ENCODE measurements at places on chromosomes 7 and 10.

- DNase-seq, result no peak
Observed at GRCh38 chr10:33064706-33065105, 106.7 kb upstream of the ITGB1 start.

DNA sequence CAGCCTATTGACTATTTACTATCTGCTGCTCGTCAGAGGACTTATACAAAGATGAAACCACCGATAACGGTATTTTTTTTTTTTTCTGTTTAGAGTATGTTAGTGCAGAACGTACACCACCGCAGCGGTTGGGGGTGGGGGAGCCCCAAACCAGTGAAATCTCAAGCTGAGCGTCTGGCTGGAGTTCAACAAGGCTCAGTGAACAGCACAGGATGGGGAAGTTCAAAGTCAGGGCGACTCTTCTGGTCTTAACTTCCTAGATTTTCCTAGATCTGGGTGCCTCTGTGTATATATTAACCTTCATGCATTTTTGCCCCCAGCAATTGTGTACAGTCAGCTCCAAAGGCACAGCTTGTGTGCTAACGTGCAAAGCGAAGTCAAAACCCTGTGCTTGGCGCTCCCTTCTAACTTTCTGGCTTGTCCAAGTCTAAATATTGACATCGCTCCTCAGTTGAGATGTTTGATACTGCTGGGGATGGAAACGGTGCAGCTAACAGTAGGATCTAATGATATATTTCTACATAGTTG lies 1.1 kb downstream of the RHOBTB1 start:
- DNase-seq, result no peak

GRCh38 chr10:120993089-120993488 lies 141.9 kb downstream of the WDR11 start:
- no peak for DNase-seq

DNA sequence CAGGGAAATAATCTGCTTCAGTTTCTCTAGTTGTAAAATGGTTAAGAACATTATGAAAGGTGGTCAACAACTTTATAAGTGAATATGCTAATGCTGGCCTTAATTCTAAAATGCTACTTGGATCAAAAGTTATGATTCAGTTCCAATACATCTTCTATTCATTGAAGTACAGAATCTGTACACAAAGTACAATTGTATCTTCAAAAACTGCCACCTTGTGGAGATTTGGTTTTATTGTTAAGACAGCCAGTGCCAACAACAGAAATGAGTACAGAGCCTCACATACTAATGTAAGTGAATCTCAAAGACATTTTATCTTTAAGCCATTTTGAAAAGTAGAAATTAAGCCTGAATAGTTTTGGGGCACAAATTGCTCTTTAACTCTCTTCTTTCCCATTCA lies 194.0 kb downstream of the CFTR start:
- DNase-seq, result peak; percentile 48

GRCh38 chr10:94279835-94280709 lies 82.7 kb downstream of the NOC3L start:
- peak; percentile 32 for DNase-seq

DNA sequence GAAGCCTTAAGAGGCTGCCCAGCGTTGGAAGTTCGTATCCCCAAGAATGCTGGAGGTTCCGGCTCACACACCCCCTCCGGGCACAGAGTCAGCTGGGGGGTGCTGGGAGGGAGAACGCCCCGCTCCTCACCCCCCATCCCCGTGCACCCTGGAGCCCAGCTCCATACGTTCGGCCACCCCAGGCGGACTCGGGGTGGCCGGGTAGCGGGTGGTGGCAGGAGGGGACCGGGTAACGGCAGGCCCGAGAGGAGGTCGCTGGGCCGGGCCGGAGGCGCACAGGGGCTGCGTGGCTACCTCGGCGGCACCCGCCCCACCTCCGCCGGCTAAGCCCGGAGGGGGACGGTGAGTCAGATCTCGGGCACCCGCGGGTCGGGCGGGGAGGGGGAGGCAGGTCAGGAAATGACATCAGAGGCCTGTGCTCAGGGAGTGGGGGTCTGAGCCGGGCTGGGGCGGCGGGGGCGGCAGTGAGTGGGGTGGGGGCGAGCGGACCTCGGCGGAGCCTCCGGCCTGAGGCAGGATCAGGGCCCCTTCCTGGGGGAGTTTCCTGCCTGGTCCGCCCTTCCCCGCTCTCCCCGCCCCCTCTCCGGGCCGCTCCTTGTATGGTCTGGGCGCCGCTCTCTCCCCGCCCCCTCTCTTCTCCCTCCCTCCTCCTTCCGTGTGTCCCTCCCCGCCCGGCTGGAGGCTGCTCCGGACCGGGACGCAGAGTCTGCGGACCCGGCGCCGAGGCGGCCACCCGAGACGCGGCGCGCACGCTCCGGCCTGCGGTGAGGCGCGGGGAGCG lies at the start of gene ZYX:
ZYX (plus strand) TSS at position 700 of the 781 bp plus-strand sequence. CDS start 227 bp downstream, outside the sequence.
- peak; percentile 93 for DNase-seq

GRCh38 chr7:157870644-157871290 lies 534.0 kb downstream of the DNAJB6 start:
- DNase-seq, result no peak

DNA sequence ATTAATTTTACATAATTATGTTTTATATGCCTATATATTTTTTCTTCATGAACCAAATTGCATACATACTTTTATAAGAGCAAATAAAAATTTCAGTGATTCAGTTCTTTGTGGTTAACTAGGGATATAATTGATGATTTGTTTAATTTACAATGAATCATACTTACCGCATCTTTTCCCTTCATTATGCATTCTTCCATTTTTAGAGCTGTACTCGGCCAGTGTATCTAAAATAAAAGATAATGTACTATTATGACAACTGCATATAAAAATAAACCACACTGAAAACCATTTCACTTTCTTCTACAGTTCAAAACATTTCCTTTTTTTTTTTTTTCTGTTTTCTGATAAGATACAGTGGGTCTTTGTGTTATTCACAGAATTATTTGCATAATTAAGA lies 179.9 kb downstream of the SEMA3E start:
- no peak for DNase-seq

DNA sequence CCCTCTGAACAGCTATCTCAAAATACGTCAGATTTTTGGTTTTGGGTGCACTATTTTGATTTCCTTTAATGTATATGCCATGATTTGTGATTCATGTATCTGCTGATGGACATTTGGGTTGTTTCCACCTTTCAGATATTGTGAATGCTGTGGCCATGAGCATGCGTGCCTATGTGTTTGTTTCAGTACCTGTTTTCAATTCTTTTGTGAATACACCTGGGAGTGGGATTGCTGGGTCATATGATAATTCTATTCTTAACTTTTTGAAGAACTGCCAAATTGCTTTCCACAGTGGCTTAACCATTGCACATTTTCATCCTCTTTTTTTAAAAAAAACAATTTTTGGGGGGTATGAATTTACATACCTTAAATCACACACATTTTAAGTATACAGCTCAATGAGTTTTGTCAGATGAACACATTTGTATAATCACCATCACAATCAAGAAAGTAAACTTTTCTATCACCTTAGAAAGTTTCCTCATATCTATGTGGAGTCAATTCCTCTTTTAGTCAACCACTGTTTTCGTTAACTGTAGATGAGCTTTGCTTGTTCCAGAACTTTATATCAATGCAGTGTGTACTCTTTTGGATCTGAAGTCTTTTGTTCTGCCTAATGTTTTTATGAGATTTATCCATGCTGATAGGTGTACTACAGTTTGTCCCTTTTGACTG lies 36.9 kb downstream of the CYP26A1 start:
- no peak for DNase-seq

GRCh38 chr7:101942603-101943210 lies 125.3 kb downstream of the CUX1 start:
- DNase-seq, result no peak

DNA sequence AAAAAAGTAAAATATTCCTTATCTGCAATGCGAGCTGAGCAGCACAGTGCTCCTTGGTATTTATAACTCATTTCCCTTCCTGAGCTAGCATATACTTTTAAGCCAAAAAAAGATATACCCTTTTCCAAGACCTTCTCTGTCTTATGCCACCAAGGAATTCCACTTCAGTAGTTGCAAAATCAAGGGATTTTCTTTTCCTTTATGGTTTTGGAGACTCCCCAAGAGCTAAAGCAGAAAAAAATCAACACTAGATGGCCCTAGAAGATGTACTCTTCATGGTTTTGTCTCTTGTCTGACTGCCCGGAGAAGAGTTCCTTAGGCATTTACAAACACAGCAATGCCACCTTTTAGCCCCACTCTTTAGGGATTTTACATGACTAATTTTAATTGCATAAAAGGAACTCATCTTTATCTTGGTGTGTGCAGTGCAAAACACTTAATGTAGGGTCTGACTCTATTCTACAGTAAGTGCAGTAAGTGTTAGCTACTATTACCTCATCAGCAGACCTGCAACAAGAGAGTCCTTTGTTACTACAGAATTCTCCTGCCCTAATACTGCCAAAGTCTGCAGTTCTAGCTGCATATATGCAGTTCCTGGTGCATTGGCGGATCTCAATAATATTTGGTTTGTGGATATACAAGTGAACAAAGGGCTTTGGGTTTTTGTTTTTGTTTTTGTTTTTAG lies 443.3 kb downstream of the GFRA1 start:
- peak; percentile 53 for DNase-seq

- DNase-seq, result no peak
Observed at GRCh38 chr10:29486433-29486832, 148.3 kb downstream of the SVIL start.

- no peak for DNase-seq
Observed at GRCh38 chr10:22473459-22473858, 128.2 kb downstream of the SPAG6 start.

- no peak for DNase-seq
Observed at GRCh38 chr10:3832022-3832786, 47.2 kb upstream of the KLF6 start.

Measured in NCI-H226 (cell line).